CD4-positive, alpha-beta memory T cell (primary cell): ENCODE measurements at places on chromosomes 5 and 9.
A peak's percentile ranks its signal among the peaks of the same experiment; 100 is the strongest.

DNA sequence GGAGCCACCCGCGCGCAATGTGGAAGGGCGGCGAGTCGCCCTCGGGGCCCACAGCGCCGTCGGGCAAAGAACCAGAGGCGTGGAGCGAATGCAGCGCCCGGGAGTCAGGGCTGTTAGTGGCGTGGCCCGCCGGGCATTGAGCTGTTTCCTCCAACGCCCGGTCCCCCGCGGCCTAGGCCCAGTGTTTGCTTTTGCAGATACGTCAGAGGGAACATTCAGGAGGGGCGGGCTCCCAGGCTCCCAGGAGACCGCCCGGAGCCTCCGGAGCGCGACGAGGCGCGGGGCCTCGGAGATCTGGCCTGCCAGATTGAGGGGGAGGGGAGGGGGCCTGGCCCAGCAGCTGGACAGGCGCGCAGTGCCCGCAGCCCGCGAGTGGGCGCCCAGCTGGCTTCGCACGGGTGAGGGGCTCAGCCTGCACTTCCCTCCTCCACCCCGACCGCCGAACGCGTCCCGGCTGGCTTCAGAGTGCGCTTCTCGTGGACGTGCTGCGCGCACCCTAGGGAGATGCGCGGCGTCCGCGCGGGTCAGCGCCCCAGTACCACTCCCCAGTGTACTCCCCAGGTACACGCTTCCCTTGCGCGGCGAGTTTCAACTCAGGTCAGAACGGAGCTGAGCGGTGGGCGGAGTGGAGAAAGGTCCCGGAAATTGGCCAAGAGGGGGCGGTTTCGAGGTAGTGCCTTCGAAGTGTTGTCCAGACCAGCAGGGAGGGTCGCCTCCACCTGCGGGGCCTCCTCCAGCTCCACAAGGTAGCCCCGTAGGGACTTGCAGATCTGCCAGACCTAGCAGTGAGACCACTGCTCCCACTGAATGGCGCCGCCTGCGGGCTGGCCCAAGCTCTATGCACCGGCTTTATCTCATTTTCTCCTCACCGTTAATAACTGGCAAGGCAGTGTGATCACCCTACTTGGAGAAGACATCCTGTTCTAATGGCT, 130.4 kb downstream of the TMEM174 start:
- DNase-seq: no peak

GRCh38 chr5:164051745-164052144, 546.3 kb downstream of the MAT2B start:
- no peak for DNase-seq

GRCh38 chr9:93061260-93061751, 2.8 kb downstream of the SUSD3 start:
- DNase-seq: no peak

DNA sequence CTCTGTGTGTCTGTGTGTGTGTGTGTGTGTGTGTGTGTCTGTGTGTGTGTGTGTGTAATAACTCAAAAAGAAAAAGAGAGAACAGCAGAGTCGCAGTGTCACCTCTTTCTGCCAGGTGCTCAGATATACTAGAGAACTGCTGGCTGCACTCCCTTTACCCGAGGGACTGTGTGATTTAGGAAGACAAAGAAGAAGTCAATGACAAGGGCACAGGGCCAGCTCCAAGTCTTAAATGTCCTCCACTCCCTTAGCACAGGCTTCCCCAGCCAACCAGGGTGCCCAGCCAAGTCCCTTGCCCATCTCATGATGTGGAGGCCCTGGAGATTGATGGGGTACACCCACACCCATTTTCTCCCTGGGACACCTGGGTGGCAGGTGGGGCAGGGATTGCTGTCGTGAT, 8.7 kb downstream of the CCNJL start:
- DNase-seq: no peak

DNA sequence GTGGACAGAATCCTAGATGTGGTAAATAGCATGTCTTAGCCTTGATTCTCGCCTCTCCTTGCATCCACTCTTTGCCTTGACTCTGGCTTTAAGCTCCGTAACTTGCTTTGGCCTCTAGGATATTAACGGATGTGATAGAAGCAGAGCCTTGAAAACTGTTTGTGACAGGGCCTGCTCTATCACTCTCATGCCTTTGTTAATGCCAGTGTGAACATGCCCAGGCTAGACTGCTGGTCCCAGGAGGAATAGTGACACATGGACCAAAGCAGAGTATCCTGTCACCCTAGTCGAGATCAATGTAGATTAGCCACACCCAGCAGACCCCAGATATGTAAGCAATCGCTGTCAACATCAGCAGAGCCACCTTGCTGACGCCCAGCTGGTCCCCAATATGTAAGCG, 109.9 kb upstream of the C9orf72 start:
- no peak for DNase-seq

GRCh38 chr9:127525401-127526188, 74.3 kb downstream of the LRSAM1 start:
- DNase-seq: peak; percentile 25

DNA sequence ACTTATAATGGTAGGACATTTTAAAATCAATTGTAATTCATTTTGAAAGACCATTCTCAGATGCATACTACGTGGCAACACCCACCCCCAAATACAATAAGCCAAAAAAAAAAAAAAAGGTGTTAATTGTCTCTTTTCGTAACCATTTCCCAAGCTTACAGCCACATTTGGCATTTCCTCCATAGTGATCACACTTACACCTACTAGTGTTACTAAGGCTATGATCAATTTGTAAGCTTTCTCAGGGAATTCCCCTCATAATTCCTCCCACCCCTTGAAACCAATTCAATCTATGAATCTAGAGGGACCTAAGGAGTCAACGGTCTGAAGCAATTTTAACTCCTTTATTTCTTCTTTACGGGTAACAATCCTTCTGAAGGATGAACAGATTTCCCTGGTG, 40.1 kb downstream of the NR2F1 start:
- DNase-seq: no peak
